ENCODE measurements at places on chromosomes 13 and 19.

DNA sequence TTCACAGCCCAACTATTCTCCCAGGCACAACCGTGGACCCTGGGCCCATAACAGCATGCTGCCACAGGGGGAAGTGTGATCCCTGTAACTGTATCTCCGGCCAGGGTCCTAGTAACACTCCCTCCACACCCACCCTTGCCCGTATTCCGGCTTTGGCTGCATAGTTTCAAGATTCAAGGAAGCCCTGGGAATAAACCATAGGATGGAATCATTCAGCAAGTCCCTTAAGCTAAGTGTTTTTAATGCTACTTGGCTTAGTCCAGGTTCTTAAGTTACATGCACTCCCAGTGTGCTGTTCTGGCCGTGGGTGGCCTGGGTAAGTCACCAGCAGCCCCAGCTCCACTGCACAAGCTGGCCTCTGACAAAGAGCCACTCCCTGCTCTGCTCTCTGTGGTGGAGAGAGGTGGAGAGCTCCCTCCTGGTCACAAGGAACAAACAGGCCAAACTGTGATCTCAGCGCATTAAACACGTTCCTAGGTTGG is 532.4 kb upstream of the SGCG start:
- no peak for DNase-seq

DNA sequence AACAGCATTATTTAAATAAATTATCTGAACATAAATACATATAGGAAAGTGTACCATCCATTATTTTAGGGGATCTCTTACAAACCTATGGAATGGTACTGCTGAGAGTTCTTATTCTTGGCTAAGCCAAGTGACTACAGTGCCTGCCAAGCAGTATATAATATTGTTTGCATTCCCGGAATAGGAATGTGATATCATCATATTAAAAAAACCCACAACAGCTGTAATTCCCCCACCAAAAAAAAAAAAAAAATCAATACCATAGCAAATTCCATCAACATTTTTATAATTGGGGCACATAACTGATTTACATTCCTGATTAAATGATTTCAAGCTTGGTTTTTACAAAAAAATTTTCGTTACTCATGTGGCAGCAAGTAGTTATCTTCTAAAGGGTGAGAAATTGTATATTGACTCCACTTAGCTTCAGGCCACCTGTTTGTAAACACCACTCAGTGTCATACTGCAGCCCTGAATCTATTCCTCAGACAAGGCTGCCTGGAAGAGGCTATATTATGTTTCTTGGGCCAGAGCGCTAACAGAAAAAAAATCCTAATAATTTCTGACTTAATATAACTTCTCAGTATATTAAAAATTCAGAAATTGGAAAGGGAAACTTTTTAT is 278.1 kb downstream of the DNAJC15 start:
- no peak for DNase-seq

GRCh38 chr19:49587227-49587626 is 3.8 kb upstream of the PRR12 start:
- no peak for DNase-seq

DNA sequence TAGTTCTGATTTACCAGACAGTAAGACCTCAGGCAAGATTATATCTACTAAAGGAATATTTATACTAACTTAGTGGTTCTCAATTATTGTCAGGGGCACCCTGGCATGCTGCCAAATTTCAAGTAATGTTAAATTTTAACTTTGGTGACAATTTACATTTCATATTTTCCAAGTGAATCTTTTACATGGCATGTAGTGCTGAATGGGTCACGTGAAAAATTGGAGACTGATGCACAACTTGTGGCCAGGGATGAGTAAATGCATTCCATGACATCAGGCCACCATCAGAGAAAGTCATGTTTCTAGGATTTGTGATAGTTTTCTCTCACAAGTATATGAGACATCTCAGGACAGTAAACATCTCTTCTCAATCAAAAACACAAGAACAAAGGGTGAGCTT is 202.6 kb upstream of the SOX21 start:
- DNase-seq: no peak

- no peak for DNase-seq
Measured at GRCh38 chr13:93847162-93847561, 620.6 kb downstream of the GPC6 start.

GRCh38 chr13:51935326-51936171 is 73.8 kb downstream of the CCDC70 start:
- no peak for DNase-seq

DNA sequence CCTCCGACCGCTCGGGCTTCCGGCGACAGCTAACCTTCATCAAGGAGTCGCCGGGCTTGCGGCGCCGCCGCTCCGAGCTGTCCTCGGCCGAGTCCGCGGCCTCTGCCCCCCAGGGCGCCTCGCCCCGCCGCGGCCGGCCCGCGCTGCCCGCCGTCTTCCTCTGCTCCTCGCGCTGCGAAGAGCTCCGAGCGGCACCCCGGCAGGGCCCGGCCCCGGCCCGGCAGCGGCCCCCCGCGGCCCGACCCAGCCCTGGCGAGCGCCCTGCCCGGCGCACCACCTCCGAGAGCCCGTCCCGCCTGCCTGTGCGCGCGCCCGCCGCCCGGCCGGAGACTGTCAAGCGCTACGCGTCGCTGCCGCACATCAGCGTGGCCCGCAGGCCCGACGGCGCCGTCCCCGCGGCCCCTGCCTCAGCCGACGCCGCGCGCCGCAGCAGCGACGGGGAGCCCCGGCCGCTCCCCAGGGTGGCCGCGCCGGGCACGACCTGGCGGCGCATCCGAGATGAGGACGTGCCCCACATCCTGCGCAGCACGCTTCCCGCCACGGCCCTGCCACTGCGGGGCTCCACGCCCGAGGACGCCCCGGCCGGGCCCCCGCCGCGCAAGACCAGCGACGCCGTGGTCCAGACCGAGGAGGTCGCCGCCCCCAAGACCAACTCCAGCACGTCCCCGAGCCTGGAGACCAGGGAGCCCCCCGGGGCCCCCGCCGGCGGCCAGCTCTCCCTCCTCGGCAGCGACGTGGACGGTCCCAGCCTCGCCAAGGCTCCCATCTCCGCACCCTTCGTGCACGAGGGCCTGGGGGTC is 9.6 kb downstream of the C19orf25 start:
- no peak for DNase-seq

DNA sequence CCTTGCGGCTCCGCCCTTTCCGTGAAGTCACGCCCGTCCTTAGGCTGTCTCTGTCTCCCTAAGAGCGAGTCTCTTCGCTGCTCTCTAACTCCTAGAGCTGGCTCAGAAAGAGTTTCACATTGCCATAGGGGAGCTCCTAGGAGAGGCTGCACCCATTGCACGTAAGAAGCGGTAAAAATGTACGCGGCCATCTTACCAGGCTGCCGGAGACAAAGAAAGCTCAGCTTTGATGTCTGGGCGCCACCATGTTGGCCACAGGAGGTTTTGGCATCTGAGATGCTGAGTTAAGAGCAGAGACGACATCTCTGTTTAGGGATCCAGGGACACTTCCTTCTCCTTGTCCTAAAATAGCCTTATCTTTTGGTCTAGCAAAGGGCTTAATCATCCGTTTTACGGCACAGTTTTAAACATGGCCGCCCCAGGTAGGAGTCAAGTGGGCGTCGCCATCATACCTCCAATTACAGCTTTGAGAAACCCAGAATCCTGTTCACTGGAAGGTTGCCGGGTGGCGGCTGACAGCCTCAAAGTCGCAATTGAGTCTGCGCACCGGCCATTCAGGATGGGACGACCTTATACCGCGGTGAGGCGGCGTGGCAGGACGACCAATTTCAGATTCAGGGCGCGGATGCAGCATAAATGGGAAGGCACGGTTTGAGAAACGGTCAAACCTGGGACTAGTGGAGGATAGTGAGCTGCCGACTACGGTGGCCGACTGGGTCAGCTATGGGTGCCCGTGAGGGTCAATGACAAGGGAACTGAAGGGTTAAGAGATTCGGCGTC is at the start of gene ZNF793:
Gene ZNF793 (plus strand): TSS at position 553 of the 780 bp plus-strand sequence. CDS start 16,501 bp downstream, outside the sequence.
- peak; percentile 88 for DNase-seq

DNA sequence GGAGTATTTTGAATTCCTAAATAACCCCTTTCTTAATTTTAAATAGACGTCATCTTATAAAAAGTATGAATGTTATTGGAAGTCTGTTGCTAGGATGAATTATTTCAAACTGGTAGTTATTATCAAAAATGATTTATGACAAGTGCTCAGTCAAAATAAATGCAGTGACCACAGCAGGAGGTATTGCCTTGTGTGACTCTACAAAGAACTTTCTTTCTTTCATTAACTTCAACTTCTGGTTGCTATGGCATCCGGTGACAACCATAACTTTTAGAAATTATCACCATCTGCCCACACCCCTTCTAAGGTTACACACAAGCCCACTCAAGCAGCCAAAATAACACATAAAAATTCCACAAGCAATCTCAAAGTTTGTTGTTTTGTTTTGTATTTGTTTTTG is 189.9 kb downstream of the DACH1 start:
- DNase-seq: no peak

DNA sequence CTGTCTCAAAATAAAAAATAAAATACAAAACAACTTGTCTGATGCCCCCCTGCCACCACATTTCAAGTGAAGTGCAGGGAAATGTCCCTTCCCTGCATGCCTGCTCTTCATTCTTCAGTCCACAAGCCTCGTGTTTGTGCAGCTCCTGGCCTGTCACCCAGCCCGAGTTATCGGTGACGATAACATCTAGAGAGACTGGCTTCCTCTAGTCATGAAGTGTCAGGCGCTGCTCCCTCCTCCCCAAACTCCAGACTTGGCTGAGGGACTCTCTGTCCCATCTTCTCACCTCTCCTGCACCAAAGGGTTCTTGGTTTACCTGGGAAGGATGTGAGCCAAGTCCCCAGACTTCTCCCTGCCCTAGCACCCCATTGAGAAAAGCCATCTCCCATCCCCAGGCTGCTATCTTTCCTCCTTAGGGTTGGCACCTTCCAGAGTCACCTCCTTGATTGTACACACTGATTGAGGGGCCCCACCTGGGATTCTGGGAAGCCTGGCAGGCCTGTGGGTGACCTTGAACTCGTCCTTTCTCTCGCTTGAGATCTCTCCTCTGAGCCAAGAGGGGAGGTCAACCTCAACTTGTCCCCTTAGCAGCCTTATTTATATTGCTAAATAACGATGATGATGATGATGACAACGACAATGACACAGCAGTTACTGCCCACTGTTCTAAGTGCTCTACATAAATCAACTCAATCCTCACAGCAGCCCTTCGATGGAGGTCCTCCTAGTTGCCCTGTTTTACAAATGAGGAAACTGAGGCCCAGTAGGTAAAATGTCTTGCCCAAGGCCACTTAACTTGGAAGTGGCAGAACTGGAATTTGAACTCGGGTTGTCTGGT is 13.1 kb upstream of the PLAUR start:
- no peak for DNase-seq

GRCh38 chr19:30799865-30800755 is 427.9 kb downstream of the ZNF536 start:
- peak; percentile 6 for DNase-seq

GRCh38 chr13:76690611-76691010 is 195.6 kb downstream of the KCTD12 start:
- DNase-seq: no peak

DNA sequence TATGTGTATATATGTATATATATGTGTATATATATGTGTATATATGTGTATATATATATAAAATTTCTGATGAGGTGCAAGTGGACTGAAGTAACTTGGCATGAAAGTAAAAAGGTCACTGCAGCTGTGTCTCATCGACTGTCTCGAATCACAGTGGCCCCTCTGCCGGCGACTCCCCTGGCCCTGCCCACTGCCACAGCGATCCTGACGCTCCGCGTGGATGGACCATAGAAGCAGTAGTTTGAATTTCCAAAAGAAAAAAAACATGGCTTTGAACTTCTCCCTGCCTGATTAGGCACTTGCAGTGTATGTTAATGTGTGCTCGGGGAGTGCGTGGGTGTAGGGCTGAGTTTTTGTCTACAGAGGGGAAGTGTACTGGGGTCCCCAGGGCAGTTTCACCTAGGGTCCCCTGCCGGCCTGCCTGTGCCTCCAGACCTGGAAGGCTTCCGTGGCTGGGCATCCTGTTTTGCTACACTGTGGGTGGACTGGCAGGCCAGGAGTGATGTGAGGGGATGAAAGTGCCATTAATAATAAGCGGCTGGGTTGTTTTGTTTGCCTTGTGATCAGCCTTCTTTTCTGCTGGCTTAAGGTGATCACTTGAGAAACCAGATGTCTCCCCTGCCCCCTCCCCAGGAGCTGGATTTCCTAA is 10.8 kb downstream of the ZIC5 start:
- DNase-seq: no peak

DNA sequence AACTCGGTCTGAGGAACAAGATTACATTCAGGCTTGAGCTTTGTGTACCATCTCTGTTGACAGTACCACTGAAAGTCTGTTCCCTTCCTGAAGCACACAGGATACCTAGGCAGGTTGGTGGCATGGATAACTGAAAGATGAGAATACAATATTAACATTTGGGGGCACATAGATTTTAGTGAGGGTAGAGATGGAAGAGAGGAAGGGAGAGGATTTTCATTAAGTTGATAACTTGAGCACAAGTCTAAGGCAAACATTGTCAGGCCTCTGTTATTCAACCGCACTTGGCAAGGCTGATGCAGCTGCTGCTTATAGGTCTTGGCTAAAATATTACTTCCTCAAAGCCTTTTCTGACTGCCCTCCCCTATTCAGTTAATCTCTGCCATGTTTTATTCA is 10.9 kb downstream of the MIR17HG start:
- no peak for DNase-seq

- no peak for DNase-seq
Measured at GRCh38 chr13:35629026-35629425, 152.5 kb upstream of the MAB21L1 start.

DNA sequence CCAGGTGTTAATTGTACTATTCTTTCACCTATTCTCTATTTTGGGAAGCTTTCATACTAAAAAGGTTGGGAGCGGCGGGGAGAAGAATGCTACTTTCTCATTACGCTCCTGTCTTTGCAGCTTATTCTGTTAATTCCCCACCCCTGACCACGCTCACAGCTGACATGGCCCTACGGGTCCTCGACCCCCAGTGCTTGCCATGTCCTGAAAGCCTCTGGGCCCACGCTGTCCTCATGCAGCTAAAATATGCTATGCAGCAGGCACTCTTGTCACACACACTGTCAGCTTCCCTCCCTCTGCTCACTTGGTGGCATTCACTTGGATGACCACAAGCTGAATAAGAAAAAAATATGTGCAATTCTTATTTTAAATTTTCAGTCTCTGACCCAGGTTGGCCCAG is 126.3 kb downstream of the RNF17 start:
- DNase-seq: no peak

GRCh38 chr19:7076151-7076550 is 6.6 kb downstream of the ZNF557 start:
- DNase-seq: no peak

- DNase-seq: no peak
Measured at GRCh38 chr19:8639821-8640401, 9.5 kb downstream of the NFILZ start.
